ENCODE measurements at places on chromosomes 3 and 15.

DNA sequence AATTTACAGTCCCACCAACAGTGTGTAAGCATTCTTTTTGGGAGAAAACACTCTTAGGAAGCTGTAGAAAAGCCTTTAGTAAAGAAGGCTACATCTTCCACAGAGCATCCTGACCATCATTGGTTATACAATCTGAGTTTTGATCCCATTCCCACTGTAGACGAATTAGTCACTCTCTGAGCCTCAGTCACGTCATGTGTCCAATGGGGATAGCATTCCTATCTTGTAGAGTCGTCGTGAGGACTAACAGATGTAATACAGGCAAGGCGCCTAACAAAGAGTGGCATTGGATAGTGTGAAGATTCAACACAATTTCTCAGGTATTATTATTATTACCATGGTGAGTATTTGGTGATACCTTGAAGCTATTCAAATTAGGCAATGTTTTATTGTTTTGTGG, 44.0 kb upstream of the ALDH1A3 start:
- no peak for DNase-seq

DNA sequence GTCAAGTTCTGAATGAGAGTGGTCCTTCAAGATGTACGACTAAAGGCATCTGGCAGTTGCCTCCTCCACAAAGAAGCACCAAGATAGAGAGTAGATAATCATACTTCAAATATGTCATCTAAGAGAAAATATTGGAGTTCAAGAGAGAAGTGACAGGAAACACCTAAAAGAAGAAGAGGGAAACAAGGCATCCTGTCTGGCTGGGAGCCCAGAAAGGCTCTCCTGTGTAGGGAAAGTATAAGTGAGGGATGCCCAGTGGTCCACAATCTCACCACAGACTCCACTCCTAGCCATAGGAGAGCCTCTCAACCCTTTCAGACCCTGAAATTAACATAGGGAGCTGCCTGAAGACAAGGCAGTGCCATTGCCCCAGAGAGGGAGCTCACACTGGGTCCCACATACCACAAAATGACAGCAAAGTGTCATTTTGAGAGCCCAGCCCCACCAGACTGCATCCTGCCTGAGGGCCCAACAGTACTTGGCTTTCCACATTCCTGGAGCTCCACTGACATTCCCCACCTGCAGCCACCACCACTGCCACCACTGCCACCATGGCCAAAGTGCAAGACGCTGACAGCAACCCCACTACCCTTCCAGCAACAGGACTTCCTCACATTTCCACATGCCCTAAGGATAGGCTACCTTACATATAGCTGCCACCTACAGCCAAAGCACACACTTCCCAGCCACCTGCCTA, 210.6 kb downstream of the ATP8B4 start:
- no peak for DNase-seq

DNA sequence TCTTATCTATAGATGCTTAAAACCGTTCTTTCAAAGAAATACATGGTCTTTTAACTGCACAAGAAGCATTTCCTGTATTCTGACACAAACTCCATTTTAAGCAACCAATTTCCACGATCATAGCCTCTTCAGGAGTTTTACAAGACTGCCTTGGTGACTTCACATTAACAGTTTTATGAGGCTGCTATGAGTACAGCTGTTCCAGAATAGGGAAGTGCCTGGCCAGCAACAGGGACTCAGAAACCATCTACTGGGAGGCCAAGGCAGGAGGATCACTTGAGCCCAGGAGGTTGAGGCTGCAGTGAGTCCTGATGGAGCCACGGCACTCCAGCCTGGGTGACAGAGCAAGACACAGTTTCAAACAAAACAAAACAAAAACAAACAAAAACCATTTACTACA, 78.4 kb downstream of the B3GNT5 start:
- no peak for DNase-seq

DNA sequence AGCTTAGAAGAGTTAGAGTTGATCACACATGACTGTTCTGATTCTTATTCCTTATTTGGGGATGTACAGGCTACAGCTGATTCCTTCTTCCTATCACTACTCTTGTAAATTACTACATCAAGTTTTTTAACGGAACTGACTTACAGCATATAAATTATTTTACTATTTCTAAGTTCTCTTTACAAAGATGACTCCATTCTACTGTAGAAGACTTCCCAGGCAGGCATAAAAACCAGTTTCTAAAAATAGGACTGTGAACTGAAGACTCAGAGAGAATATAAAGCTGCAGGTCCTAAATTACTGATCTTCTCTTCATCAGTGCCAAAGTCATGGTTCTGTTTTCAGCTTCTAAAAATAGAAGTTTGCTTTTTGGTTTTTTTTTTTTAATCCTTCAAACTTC, 38.9 kb downstream of the ANO10 start:
- DNase-seq, result no peak

- no peak for DNase-seq
Measured at GRCh38 chr3:47523310-47524073, 10.0 kb upstream of the ELP6 start.

- no peak for DNase-seq
Measured at GRCh38 chr15:101303408-101303807, 8.4 kb upstream of the SNRPA1 start.

Data from activated T-helper 1 cell treated with anti-CD3 and anti-CD28 coated beads, Interleukin-2, amount 50 U/mL, for 16 hours (primary cell).